A172 (cell line): ENCODE measurements at places on chromosomes 13 and 19. TPM values are rescaled to one million over a fixed set of nuclear protein-coding genes. Genes with fewer than 3 reads are reported as not detected.

DNA sequence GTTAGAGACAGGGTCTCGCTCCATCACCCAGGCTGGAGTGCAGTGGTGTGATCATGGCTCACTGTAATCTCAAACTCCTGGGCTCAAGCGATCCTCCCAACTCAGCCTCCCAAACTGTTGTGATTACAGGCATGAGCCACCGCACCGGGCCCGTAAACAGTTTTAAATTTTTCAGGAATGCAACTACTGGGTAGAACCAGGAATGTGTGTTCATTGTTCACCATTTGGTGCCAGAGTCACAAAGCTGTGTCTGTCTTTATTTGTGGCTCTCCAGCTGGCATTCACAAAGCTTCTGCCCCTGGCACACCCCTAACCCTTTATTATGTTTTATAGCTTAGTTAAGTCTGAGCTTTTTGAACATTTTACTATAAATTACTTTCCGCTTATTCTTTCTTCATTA is 19.8 kb upstream of the ACP7 start:
- no peak for DNase-seq

The ACER1 gene
- not detected in 2 replicates for total RNA-seq

GRCh38 chr13:96672016-96672415 is 322.3 kb downstream of the OXGR1 start:
- DNase-seq, result no peak

GRCh38 chr13:37306778-37307544 is 201.5 kb upstream of the CSNK1A1L start:
- peak; percentile 92 for DNase-seq

GRCh38 chr19:17420475-17420924 is 653 bp downstream of the MVB12A start:
- DNase-seq, result no peak

The ZNF132 gene
- 0.03 and 0.19 TPM in 2 replicates for total RNA-seq

The UCHL3 gene
- 64.1 and 83.7 TPM in 2 replicates for total RNA-seq

DNA sequence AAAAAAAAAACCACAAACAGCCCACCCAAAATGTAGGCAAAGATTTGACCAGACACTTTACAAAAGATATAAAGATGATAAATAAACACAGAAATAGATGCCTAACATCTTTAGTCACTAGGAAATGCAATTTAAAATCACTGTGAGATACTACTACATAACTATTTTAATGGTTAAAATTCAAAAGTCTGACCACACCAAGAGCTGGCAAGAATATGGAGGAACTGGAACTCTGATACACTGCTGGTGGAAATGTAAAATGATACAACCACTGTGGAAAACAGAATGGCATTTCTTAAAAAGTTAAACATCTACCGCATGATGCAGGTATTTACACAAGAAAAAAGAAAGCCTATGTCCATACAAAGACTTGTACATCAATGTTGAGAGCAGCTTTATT is 26.8 kb downstream of the VWA8 start:
- no peak for DNase-seq

The DMPK gene
- 25.1 and 30.5 TPM in 2 replicates for total RNA-seq

DNA sequence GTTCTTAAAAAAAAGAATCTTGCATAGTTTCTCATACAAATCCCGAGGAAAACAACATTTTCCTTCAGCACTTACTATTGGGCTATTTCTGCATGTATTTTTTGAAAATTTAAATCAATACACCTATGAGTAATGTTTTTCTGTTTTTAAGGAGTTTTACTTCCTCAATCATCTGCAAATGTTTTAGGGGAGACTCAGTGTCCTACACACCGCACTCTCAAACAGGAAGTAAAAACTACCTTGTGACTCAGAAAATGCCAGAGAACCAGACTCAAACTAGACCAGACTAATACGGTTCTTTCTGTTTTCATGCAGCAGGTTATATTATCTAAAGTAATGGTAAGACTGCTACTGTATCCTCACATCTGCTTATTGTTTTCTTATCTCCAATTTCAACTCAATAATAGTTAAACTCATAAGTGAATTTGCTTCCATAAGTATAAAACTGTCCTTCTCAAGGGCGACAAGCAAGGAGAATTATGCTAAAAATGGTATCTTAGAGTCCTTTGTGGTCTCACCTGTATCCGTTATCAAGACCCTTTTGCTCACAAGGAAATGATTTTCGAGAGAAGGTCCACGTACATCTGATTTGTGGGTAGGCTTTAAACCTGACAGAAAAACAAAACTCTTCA is 52.5 kb downstream of the FLT3 start:
- peak; percentile 26 for DNase-seq

GRCh38 chr13:78758549-78758948 is 99.6 kb upstream of the OBI1 start:
- DNase-seq, result no peak

GRCh38 chr19:50325310-50326100 is 3.7 kb downstream of the KCNC3 start:
- DNase-seq, result peak; percentile 50

- no peak for DNase-seq
Observed at GRCh38 chr19:16018106-16018755, 58.1 kb upstream of the TPM4 start.

The TUBA3C gene
- total RNA-seq, result 65.6 and 69.2 TPM in 2 replicates

- DNase-seq, result no peak
Observed at GRCh38 chr13:69213396-69213795, 894.2 kb upstream of the ATXN8OS start.

The DCT gene
- not detected in 2 replicates for total RNA-seq

- no peak for DNase-seq
Observed at GRCh38 chr13:28031896-28032288, 43.4 kb upstream of the URAD start.

DNA sequence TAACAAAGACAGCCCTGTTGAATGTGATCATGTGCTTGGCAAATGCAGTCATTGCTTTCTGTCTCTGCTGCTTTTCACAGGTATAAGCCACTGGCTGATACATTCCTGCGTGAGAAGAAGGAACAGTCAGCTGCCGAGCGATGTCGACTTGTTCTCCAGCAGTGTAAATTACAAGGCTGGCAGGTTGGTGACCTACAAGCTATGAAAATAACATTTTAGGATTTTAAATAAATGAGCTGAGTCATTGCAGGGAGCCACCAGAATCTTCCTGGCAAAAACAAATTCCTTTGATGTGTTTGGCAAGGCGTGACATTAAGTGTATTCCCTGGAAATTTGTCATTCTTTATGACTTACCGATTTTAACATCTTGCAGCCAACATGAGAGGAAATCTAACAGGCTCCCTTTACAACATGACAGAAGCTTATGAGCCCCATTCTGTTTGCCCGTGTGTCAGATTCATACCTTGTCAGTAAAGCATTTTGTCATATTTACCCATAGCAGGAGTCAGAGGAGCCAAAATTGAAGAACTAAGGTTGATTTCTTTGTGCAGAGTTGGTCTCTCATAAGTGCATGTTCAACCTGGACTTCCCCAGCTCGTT is 471.4 kb downstream of the MYO16 start:
- peak; percentile 28 for DNase-seq

GRCh38 chr19:15962319-15962718 is 13.5 kb downstream of the OR10H4 start:
- no peak for DNase-seq

The ERICH4 gene
- not detected in 2 replicates for total RNA-seq

The ZFP82 gene
- not detected in 2 replicates for total RNA-seq

DNA sequence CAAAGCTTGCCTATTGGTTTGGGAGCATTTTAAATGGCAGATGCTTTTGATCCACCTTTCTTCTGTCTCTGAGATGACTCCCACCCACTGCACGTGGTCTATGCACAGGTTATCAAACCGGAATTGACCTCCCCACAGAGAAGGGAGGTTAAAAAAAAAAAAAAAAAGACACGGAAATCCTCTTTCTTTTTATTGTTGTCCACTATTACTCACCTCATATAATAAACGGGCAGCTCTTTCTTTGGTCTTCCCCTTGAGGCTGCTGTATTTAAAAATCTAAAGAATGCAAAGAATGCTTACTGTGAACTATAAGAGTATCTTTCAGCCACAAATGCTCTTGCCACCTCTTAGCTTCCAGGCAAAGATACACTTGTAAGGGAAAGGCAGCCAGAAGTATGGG is 329.7 kb downstream of the NDFIP2 start:
- DNase-seq, result peak; percentile 81
